AG09319 (cell line): ENCODE measurements at places on chromosomes 13 and 19.
A peak's percentile ranks its signal among the peaks of the same experiment; 100 is the strongest.

DNA sequence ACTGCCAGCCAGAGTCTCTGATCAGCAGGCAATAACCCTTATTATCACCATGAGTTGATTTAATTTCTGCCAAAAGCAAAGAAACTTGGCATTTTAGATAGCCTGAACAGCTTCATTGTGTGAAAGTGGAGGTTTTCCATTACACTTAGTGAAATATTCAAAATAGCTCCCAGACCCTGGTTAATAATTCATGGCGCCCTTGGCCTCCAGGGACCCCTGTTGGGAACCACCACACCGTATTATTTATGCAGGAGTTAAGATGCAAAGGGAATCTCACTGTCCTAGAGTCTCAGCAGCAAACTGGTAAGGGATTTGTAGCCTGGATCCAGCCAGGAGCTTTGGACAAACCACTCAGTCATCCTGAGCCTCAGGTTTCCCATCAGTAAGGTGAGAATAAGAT lies 110.0 kb upstream of the PABPC3 start:
- no peak for DNase-seq

- peak; percentile 15 for DNase-seq
These were observed 13.5 kb upstream of the PLA2G4C start for GRCh38 chr19:48123907-48124651.

DNA sequence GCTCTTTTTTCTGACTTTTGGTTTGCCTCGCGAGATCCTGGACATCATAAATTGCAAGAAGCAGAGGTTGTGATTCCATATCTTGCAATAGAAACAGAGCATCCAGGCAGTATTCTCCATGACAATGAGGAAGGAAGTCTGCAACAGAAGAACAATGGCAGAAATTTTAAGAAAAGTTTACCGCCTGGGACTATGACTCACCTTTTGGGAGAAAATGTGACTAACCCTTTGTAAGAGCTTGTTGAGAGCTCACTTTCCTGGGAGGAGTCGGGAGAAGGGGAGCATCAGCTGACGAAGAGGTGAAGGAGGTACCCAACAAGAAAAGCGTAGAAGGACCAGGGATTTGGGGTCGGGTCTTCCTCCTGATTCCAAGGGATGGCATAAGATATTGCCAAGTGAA lies 34.3 kb upstream of the TNFSF11 start:
- DNase-seq, result no peak

GRCh38 chr13:33312861-33313212 lies 27.3 kb upstream of the STARD13 start:
- no peak for DNase-seq

- peak; percentile 61 for DNase-seq
These were observed 68.4 kb upstream of the UBL3 start for GRCh38 chr13:29918845-29919244.

DNA sequence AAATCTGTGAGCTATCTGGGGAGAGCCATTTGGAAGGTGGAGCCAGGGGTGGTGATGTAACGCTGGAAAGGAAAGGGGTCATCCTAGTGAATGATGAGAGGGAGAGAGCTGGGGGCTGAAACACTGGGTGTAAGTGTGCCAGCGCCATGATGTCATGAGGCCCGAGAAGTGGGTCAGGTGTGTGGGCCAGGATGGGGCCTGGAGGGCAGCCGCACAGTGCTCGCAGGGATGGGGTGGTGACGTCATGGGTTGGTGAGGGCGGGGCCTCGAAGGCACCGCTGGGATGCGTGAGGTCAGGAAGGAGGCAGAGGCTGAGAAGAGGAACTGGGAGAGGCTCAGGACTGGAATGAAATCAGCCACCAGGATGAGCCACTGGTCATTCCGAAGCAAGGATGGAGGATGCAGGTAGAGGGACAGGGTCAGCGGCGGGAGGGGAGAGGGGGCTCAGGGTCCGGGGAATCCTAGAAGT lies 4.4 kb downstream of the CCDC61 start:
- DNase-seq, result no peak
